ENCODE measurements at places on chromosomes 6 and 20. TPM values are rescaled to one million over a fixed set of nuclear protein-coding genes. Genes with fewer than 3 reads are reported as not detected.

The ADGRF4 gene
- 2.6 TPM for total RNA-seq

The DDR1 gene
- 163 TPM for total RNA-seq

The FAM162B gene
- 2.5 TPM for total RNA-seq

DNA sequence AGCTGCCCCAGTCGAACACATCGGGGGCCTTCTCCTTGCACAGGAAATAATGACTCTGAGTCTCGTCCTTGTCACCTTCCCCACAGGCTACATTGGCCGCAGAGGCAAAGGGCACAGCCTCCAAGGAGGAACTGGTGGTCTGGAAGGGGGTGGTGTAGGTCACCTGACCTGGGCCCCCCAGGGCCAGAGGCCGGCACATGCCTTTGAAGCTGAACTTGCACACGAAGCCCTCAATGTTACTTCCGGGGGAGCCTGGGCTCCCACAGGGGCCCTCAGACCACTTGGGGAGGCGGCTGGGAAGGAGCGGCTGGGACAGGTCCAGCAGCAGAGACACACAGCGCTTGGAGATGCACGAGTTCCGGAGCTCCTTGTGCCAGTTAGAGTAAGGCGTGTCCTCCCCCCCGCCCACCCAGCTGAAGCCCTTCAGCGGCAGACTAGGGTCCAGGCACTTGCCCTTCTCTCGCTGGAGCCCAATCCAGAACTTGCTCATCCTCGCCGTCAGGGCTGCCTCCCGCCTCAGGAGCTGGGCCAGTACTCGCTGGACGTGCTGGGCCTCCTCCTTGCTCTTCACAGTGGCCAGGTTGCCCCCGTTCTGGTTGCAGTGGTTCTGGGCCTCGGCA, 578 bp downstream of the CD93 start:
- no peak for DNase-seq

DNA sequence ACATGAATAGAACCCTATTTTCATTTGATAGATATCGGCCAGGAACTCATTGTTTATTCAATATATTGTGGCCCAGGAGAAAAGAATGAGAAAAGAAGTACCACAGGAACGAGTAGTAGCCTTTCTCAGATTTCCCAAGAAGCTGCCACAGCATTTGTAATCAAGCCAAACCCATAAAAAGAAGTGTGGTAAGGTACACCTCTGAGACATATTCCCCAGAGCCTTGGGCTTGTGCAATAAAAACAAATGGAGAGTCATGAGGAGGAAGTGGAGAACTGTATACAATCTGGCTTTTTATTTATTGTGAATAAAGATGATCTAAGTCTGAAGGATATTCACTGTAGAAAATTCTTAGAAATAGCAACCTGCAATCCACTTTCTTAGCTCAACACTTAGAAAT, 36.7 kb downstream of the KIF6 start:
- DNase-seq: no peak

- no peak for DNase-seq
These were observed 178.4 kb downstream of the FARS2 start for GRCh38 chr6:5439749-5440148.

- DNase-seq: peak; percentile 23
These were observed 31.8 kb upstream of the GMPR start for GRCh38 chr6:16206595-16207037.

GRCh38 chr6:125197795-125198269, 44.3 kb downstream of the TPD52L1 start:
- no peak for DNase-seq

Measured in progenitor cell of endocrine pancreas (in vitro differentiated cells).